ENCODE measurements at places on chromosomes 5 and 9.
A peak's percentile ranks its signal among the peaks of the same experiment; 100 is the strongest.

DNA sequence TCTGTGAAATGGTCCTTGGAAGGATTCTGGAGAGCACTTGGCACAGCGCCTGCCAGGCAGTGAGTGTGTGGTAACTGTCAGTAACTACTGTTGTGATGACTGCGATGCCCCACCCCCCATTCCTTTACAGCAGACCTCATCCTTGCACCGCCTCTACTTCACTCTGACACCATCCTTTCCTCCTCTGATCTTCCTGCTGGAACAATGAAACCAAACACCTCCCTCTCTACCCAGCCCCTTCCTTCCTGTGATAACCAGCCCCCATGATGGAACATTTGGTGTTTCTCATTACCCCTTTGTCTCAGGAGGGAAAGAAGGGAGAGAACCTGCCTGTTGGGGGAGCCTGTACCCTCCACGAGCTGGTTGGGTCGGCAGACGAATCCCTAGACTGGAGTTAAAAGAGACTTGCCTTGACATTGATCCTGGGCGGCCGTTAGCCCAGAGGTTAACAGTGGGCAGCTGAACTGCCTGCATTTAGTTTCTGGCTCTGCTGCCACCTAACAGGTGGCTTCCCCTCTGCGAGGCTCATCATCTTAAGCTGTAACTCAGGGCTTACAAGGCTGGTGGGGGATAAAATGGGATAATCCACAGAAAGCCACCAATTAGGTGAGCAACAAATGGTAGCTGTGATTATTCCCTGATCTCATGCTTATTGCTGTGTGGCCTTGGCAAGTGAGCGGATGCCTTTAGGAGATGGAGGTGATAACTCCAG lies 34.2 kb upstream of the GRPEL2 start:
- DNase-seq, result no peak

GRCh38 chr9:83006378-83006777 lies 56.6 kb downstream of the RASEF start:
- DNase-seq, result no peak

GRCh38 chr9:89604729-89605464 lies at the start of gene GADD45G:
Gene GADD45G (plus strand): TSS chr9:89605012. CDS start chr9:89605122, 110 bp downstream.
- DNase-seq, result peak; percentile 61

DNA sequence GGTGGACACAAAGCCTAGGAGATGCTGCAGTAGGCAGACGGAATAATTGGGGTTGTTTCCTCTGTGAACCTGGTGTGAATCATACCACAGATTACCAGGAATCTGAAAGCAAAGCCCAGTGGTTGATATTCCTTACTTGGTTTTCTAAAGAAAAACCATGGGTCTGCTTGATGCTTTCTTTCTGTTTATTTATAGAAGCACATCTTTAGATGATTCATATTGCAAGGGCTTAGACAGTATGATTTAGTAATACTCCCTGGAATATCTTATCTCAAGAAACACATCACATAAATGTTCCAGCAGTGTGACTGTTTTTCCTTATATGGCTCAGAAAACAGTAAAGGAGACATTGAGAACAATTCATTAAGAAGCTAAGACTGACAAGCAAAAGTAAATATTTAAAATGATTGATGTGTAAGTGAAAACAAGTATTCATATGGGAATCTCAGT lies 623.3 kb downstream of the RAB3C start:
- no peak for DNase-seq

GRCh38 chr5:86861512-86861911 lies 243.8 kb downstream of the COX7C start:
- no peak for DNase-seq
